Activated CD8-positive, alpha-beta memory T cell treated with anti-CD3 and anti-CD28 coated beads for 1 hour (primary cell): ENCODE measurements at places on chromosomes 3 and 15.

DNA sequence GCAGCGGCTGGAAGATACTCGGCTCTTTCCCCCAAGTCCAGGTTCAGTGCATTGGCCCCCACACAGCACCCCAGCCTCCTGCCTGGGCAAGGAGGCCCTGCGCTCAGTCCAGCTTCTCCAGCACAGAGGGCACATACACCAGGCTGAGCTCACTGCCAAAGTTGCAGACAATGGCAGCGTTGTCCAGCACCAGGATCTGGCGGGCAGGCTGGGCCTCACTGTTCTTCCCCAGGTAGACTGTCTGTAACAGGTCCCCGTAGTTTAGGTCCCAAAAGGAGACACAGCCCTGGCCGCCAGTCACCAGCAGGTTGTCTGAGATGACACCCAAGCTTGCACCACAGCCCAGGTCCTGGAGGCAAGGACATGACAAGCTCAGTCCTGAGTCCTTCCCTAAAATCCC, 32.9 kb downstream of the PTPN23 start:
- DNase-seq = no peak

GRCh38 chr15:76286271-76286879, 24.9 kb downstream of the ETFA start:
- DNase-seq = no peak

DNA sequence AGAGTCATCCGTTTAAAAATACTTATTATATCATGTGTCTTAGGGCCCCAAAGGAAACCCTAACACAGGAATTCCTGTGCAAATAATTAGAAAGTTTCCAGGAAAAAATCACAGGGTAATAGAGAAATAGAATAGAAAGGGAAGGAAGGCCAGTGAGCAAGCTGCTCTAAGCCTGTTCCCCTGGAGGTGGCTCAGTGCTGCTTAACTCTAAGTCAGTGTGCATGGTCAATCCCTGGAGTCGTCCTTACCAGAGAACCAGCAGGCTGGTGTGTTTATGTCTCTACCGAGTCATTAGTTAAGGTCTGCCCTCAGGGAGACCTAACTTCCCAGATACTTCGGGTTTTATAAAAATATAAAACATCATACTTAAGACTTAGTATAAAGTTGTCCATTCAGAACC, 21.0 kb upstream of the MCF2L2 start:
- no peak for DNase-seq

- DNase-seq = no peak
Observed at GRCh38 chr3:42649783-42650182, 3.7 kb upstream of the ZBTB47 start.

DNA sequence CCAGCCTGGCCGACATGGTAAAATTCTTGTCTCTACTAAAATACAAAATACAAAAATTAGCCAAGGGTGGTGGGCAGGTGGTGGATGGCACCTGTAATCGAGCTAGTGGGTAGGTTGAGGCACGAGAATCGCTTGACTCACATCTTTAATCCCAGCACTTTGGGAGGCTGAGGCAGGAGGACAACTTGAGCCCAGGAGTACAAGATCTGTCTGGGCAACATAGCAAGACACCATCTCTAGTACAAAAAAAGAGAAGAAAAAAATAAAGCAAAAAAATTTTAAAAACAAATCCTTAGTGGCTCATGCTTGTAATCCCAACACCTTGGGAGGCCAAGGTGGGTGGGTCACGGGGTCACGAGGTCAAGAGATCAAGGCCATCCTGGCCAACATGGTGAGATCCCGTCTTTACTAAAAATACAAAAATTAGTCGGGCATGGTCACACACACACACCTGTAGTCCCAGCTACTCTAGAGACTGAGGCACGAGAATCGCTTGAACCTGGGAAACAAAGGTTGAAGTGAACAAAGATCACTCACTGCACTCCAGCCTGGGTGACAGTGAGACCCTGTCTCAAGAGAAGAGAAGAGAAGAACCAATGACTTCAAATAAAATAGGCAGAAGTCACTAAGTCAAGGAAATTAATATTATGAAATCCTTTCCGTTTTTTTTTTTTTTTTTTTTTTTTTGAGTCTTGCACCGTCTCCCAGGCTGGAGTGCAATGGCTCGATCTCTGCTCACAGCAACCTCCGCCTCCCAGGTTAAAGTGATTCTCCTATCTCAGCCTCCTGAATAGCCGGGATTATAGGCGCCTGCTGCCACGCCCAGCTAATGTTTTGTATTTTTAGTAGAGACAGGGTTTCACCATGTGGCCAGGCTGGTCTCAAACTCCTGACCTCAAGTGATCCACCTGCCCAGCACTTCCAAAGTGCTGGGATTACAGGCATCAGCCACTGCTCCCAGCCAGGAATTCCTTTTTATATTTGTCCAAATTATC, 4.9 kb downstream of the RHOA start:
- DNase-seq = no peak

- no peak for DNase-seq
Observed at GRCh38 chr3:127889461-127889863, 25.6 kb upstream of the KBTBD12 start.

- no peak for DNase-seq
Observed at GRCh38 chr3:167861649-167862048, 126.1 kb downstream of the SERPINI1 start.

- no peak for DNase-seq
Observed at GRCh38 chr3:173410849-173411248, 13.3 kb downstream of the NLGN1 start.

DNA sequence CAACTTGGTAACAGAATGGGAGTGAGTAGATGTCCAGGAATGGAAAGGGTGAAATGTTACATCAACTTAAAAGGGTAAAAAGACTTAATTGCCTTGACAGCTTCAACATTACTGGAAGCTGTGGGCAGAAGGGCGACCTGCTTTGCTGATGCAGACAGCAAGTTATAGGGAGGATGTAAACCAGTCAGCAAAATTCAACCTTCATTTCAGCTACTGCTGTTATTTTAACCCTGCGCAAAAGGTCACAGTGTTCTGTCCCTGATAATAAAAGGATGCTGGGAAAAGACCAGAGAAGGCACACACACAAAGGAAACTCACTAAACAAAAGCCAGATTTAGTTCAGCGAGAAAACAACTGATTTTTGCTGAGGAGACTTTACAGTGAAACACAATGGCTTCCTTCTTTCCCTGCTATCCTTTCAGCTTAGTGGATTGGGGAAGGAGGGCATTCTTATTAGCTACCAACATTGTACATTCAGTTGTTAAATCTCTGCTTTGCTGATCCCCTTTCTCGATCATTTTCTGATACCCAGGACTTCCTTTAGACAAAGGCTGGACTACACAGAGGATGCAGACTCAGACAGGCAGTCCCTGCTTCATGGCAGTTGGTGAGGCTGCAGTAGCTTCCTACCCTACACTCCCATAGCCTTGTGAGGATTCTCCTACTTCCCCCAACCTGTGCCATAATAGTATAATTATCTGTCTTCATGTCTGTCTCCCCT, 62.0 kb downstream of the P3H2 start:
- DNase-seq = no peak

GRCh38 chr15:70763950-70764730, 782 bp upstream of the UACA start:
- DNase-seq = no peak

- DNase-seq = no peak
Observed at GRCh38 chr3:129974564-129974832, at the start of gene TRH. Gene TRH, plus strand, starts transcription at chr3:129974720. Its CDS starts 1,097 bp downstream, at chr3:129975817.

DNA sequence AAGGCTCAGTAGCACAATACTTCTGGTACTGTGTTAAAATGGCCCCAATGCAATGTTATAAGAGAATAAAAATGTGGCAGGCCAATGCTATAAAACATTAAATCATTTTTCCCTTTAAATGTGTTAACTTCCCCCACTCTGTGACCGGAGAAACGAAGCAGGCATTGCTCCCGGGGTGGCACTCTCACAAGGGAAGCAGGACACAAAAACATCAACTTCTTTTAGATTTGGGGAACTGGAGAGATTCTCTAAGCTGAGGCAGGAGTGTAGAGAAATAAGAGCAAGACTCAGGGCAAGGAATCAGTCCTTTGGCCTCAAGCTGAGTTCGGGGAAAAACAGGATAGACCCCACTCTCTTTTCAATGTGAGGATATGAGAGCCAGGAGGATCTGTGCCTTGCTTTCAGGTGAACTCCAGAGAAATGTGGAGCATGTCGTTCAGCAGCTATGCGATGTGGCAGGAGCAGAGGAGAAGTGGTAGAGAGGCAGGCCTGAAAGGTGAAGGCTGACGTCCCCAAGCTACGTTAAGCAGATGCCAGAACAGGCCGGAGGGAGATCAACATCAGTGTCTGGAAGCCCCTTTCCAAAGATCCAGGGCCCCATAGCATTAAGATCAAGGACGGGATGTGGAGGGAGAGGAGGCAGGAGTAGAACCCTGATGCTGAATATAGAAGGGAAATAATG, 160.2 kb downstream of the PLD1 start:
- DNase-seq = no peak

- no peak for DNase-seq
Observed at GRCh38 chr3:115571413-115571812, 51.9 kb upstream of the GAP43 start.

DNA sequence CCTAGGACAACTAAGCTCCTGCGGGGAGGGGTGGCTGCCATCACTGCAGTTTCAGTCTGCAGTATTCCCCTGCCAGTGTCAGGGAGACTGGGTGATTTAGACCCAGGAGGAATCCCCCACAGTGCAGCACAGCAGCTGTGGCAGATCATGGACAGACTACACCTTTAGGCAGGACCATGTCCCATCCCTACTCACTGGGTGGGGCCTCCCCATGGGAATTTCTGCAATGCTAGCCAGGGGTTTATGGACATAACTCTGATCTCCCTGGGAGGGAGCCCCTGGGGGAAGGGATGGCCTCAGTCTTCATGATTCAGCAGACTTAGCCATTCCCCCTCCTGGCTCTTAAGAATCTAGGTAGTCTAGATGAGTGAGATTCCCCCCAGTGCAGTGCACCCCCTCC, 130.1 kb upstream of the STAC start:
- DNase-seq = no peak

GRCh38 chr3:106333911-106334618, 465.3 kb upstream of the CBLB start:
- no peak for DNase-seq

DNA sequence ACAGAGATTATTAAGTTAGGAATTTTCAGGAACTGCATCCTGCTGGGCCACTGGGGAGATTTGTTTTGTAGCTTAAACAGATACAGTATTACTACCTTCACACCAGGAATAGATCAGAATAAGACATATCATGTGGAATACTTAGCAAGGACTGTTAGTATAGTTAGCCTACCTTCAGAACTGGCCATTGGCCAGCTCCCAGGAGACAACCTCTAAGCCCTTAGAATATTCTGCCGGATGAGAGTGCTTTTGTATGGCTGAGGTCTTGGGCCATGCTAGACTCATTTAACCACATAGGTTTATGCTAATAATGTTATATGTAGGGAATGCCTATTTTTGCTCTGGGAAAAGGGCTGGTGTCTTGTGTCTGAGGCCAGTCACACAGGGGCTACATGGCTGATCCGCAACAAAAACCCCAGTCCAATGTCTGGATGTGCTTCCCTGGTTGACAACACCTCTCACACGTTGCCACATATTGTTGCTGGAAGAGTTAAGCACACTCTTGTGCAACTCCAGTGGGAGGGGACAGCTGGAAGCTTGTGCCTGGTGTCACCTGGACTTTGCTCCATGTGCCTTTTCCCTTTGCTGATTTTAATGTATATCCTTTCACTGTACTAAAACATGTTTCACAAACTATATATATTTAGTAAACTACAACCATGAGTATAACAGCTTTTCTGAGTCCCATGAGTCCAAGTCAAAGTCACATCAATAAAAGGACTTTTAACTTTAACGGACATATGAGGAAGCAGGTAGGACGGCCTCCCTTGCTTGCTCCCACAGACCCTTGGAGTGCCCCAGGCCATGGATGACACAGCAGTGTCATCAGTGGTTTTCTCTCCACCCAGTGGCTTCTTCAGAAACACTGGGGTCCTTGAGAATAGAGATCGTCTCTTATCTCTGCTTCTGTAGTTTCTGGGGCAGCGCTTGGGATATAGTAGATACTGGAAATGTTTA, 118.0 kb upstream of the C3orf80 start:
- DNase-seq = no peak

- DNase-seq = no peak
Observed at GRCh38 chr15:35937380-35937779, 391.4 kb upstream of the DPH6 start.

- no peak for DNase-seq
Observed at GRCh38 chr15:80999623-81000036, 1.1 kb upstream of the TLNRD1 start.

GRCh38 chr3:140198242-140198641, 263.3 kb downstream of the CLSTN2 start:
- DNase-seq = no peak
